Motor neuron (in vitro differentiated cells): ENCODE measurements at places on chromosomes 7 and 10. TPM values are rescaled to one million over a fixed set of nuclear protein-coding genes. Genes with fewer than 3 reads are reported as not detected.

DNA sequence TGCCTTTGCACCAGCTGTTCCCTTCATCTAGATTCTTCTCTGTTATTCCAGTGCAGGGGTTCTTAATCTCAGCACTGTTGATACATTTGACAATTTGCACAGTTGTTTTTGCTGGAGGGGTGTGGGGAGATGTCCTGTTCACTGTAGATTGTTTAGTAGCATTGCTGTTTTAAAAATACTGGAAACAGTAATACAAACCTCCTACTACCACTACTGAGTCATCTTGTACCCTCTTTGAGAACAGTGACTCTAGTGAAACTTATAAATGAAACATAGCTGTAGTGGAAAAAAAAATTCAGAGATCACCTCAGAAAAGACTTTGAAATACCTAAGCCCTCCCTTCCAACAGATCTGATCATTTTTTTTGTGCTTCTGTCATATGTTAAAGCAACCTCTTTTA lies 154.8 kb upstream of the TMEM196 start:
- ATAC-seq: no peak

Gene DENND2A
- total RNA-seq: 53.7 and 61.0 TPM in 2 replicates

GRCh38 chr7:71835056-71835455 lies 577.1 kb downstream of the CALN1 start:
- ATAC-seq: no peak

DNA sequence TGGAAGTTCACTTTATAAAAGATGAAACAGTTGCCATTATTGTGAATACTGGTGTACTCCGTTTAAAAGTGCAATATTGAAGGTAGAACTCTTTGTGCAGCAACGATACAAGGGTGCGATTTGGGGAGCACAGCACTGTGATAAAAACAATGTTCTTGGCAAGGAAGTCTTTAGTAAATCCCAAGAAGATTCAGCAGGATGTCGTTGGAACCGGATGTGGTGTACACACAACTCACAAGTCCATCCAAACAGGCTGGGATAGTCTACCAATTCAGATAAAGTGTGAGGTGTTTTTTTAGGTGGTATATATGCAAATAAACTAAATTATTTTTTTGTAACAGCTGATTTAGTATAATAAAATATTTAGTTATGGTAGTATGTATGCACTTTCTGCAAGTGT lies 46.7 kb downstream of the ZNF777 start:
- no peak for ATAC-seq

Gene TDRD1
- total RNA-seq: 0.14 and 0.15 TPM in 2 replicates

DNA sequence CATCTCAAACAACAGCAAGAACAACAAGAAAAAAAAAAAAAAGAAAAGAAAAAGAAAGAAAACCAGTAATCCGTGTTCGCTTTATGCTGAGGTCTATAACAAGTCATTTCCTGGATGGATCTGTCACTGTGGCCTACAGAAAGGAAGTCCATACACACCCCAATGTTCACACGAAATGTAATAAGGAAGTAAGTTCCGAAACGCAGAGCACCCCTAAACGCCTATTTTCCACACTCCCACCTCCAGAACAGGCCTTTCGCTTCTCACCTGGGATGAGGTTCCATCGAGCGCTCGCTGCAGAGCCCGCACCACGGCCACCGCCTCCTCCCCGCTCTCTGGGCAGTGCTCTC lies 735 bp downstream of the ZNF394 start:
- no peak for ATAC-seq

DNA sequence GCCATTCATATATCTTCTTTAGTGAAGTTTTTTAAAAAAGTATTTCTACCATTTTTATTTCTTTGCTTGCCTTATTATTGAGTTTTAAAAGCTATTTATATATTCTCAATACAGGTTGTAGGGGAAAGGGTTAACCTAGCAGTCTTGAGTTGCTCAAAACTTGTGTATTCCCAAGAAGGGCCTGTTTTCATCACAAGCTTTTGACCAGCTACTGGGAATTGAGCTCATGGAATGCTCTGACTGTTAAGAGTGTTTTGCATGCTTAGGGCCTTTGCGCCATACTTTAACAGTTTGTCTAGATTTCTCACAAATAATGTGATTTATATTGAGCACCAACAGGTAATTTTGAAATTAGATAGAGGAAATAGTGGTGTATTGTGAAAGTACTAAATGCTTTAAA lies 72.0 kb upstream of the CALCR start:
- no peak for ATAC-seq

GRCh38 chr10:114632869-114633715 lies 25.0 kb downstream of the ABLIM1 start:
- peak; percentile 85 for ATAC-seq

DNA sequence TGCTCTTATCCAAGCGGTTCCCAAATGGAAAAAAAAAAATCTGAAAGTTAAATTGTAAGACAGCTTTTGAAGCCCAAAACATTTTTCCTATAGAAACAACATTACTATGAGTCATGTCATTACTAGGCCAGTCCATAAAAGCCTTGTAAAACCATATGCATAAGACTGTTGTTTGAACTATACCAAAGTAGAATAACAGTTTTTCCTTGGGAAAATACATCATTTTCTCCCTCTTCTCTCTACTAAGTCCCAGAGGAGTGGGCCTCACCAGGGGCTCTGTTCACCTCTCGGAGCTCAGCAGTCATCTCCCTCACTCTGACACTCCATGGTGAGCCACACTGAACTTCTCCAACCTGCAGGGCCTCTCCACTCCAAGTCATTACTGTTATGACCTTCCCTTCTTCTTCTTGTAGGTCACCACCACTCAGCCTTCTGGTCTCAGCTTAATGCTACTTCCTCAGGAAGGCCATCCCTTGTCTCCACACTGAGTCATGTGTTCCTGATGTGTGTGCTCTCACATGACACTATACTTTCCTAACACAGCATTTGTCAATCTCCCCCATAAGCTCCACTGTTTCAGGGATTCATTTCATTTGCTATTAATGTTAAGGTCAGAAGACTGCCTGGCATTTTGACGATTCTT lies 32.5 kb downstream of the ZNF438 start:
- ATAC-seq: peak; percentile 58

DNA sequence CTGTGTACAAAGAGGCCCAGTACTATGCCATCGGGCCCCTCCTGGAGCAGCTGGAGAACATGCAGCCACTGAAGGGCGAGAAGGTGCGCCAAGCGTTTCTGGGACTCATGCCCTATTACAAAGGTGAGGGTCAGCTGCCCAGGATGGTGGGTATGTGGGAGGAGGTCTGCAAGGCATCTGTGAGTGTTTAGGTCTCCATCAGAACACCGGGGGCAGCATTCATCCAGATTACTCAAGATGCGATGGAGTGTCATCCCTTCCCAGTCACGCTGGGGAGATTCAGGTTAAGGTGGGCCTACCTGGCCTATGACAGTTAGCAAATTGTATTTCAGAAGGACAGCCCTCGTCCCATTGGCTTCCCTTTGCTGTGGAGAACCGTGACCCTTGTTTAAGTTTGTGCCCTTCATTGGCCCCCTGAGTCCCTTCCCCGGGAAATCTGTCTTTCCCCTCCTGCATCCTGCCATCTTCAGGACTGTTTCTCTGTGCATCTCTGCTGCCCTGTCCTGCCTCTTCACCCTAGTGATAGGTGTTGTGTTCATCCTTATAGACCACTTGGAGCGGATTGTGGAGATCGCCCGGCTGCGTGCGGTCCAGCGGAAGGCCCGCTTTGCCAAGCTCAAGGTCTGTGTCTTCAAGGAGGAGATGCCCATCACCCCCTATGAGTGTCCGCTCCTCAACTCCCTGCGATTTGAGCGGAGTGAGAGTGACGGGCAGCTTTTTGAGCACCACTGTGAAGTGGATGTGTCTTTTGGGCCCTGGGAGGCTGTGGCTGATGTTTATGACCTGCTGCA lies 9.8 kb downstream of the KCTD7 start:
- no peak for ATAC-seq

Gene CUZD1
- total RNA-seq: 3.4 and 4.1 TPM in 2 replicates

- ATAC-seq: no peak
Observed at GRCh38 chr7:139655305-139655704, 122.5 kb downstream of the HIPK2 start.

- ATAC-seq: no peak
Observed at GRCh38 chr10:79264942-79265341, 82.3 kb upstream of the PPIF start.

DNA sequence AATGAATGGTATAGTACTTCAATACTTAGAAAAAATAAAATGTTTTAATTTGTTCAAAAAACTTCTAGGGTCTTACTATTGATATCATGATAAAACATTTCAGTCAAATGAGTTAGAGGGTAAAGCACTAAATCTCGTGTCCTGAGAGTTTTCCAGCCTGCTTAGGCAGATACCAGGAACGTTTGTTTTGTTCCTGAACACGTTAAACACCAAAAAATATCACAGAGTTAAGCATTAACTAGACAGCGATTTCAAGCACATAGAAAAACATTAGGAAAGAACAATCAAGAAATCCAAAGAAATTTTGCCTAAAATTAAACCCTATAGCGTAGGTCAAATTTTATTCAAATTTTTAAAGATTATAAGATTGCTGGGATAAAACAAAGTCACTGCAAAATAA lies 204.6 kb upstream of the AGR3 start:
- ATAC-seq: no peak

- no peak for ATAC-seq
Observed at GRCh38 chr7:108454317-108454673, 1.9 kb downstream of the NRCAM start.

DNA sequence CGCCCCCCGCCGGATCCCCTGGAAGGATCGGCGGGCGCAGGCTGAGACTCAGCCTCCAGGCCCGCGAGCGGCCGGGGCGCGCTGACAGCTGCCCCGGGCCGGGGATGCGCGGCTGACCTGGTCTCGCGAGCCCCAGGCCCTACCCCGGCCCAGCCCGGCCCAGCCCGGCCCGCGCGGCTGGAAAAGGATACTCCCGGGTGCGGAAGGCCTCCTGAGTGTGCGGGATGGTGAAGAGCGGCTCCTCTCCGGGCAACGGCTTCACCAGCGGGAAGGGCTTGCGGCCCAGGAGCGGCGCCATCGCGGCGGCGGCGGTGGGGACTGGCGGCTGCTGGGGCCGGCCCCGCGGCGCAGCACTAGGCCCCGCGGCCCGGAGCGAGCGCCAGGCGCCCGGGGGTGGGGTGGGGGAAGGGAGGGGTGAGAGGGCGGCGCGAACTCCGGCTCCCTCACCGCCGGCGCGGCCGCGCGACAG lies 423 bp downstream of the BAZ1B start:
- peak; percentile 54 for ATAC-seq

GRCh38 chr7:95517870-95518269 lies 32.1 kb downstream of the ASB4 start:
- no peak for ATAC-seq

Gene GCC1
- 11.2 and 12.3 TPM in 2 replicates for total RNA-seq

GRCh38 chr10:88181902-88182600 lies 318.6 kb downstream of the PTEN start:
- no peak for ATAC-seq

DNA sequence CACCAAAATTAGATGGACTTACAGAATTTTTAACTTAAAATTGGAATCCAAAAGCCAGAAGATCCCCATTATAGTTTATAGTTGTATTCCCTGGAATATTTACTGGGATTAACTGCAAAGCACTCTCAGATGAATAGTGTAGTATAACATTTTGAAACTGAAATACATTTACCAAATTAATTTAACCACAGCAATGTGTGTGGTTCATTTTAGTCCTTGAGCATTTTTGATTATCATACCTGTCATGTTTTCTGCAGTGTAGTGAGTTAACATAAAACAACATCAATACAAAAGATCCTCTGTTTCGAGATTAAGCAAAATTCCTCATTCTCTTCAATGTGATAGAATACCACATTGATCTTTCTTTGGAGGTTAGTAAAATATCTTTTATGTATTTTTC lies 3.7 kb downstream of the VIM start:
- ATAC-seq: no peak

- ATAC-seq: no peak
Observed at GRCh38 chr7:828793-829561, 3.3 kb upstream of the SUN1 start.

DNA sequence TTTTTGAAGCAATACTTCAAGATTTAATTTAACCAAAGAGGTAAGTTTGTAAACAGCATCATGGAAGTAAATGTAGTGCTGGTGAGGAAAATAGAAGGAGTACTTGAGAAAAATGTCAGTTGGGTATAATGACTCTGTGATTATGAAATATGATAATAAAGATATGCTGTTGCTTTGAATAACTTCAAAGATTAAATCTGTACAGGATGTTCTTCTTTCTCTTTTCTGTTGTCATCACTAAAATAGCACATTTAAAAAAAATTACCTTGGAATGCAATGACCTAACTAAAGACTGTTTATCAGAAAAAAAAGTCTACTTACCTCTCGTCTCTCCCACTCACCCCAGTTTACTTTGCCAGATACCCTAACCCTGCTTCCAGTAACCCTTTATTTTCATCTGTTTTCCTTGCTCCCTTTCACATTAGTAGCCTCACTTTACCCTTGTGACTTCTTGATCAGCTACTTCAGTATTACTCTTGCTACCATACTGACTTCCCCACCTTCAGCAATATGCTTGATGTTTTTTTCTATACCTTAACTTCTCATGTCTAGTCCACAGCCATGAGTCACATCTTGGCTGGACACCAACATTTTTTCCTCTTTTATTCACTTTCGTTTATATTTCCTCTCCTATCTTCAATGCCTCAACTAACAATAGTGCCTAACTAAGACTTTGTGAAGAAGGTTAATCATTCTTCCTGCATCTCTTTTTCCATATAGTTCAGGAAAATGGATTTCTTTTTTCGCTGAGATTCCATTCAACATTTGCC lies 29.7 kb upstream of the TAS2R16 start:
- ATAC-seq: no peak

DNA sequence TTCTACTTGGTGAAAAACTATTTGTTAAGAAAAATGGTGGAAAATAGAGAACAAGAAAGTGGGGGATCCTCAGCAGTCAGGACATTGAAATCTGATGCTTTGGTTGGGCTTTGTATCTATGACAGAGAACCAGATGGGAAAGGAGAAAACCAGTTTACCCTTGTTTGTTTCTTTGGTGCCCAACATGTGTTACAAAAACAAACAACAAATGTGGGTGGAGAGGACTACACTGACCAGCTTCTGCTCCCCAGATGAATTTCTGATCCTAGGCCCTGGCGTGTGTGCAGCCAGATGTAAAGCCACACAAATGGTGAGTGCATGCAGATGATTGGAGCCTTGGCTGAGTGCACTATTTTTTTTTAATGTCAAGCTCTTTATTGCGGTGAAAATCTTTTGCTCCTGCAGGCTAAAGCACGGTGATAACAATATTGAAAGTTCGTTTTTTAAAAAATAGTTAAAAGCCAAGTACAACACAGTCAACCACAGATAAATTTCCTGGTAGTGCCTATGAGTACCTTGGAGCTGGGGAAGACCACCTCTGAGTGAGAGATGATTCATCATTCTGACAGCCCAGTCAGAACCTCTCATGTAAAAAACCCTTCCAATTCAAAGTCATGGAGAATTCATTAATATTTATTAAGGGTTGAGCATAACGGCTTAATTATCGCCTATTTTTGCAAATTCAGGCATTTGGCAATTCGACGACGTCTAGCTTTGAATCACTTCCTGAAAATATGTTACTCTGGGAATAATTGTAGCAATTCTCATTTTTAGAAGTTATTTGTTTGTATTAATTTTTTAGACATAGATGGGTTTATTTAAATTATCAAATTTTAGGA lies 163.7 kb downstream of the AGMO start:
- no peak for ATAC-seq

DNA sequence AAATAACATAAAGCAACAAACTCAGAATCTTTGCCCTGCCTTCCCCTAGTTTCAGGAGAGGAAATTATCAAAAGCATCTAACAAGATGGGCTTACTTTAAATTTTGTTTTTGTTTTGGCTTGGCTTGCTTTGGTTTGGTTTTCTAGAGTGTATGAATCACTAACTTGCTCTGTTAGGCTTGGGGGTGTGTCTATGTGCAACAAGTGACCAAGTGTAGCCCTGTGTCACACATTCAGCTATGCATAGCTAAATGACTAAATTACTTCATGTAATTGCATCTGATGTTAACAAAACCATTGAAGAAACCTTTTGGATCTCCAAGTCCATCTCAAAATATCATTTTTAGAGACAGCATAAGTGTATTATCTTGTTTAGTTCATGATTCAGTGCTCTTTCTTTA lies 251.0 kb downstream of the TFEC start:
- peak; percentile 77 for ATAC-seq
